ENCODE measurements at places on chromosomes 4 and X.

GRCh38 chr4:147003956-147004809 is 58.5 kb upstream of the TTC29 start:
- DNase-seq: no peak

GRCh38 chrX:13658602-13659001 is 5.7 kb downstream of the TCEANC start:
- no peak for DNase-seq

DNA sequence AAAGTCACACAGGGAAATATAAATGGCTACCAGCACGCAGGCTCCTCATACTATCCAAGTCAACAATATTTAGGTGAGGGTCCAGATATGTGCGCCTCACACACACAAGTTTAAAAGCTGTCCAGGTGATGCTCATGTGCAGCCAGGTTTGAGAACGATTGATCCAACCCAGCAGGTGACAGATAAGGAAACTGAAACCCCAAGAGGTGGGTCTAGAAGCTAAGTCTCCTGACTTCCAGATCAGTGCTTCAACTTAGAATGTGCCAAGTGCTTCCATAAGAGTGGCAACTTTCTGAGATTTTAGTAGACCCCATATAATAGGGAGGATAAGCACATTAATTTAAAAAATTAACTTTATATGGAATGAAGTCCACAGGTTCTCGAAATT is 54.4 kb upstream of the NAP1L5 start:
- DNase-seq: no peak

- DNase-seq: no peak
These were observed 671 bp downstream of the HPF1 start for GRCh38 chr4:169756971-169757574.

GRCh38 chr4:142238589-142238988 is 602.2 kb downstream of the IL15 start:
- DNase-seq: no peak

DNA sequence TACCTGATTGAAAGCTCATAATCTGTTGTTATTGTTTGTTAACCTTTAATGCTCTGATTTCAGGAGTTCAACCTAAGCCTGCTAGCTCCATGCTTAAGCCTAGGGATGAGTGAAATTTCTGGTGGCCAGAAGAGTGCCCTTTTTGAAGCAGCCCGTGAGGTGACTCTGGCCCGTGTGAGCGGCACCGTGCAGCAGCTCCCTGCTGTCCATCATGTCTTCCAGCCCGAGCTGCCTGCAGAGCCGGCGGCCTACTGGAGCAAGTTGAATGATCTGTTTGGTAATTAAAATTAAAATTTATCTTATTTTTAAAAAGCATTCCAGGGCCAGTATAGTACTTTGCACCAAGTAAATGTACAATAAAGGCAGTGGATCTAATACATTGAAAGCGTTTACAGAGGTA is 37.1 kb upstream of the MSANTD1 start:
- no peak for DNase-seq

GRCh38 chr4:173380987-173381386 is 10.2 kb downstream of the SAP30 start:
- DNase-seq: no peak

DNA sequence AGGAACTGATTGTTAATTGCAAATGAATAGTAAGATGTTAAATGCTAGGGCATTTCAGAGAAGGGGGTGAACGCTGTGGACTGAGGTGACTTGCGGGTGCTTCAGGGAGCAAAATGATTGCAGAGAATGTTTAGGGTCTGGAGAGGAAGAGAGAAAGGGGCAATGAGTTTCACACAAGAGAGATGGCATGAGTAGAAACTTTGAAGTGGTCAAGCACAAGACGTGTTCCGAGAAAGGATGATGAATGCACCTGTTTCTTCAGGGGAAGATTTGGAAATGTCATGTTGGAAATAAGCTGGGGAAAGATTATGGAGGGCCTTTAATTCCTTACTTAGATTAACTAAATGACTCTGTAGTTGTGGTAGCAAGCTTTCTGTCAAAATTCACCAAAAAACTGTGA is 43.4 kb downstream of the DTHD1 start:
- DNase-seq: no peak

DNA sequence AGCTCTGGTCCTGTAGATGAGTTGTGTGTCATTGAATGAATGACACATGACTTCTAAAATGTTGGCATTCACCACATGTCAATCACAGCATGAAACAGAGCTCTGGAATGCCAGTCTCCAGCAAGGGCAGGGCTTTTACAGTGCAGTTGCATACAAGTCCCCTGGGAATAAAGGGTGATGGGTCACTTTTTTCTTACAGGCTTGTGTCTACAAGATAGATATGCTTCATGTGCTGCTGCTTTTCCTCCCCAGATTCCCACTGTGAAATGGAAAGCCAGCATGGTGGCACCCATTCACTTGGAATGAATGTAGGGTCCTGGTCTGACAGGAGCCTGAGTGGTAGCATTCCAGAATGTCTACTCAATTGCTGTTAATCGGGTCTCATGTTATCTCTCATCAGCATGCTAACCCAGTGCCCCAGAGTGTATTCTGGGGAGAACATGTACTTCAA is 159.1 kb upstream of the KIT start:
- no peak for DNase-seq

GRCh38 chrX:149069899-149070298 is 435.2 kb downstream of the IDS start:
- no peak for DNase-seq

GRCh38 chrX:13305108-13305507 is 14.7 kb downstream of the ATXN3L start:
- no peak for DNase-seq

DNA sequence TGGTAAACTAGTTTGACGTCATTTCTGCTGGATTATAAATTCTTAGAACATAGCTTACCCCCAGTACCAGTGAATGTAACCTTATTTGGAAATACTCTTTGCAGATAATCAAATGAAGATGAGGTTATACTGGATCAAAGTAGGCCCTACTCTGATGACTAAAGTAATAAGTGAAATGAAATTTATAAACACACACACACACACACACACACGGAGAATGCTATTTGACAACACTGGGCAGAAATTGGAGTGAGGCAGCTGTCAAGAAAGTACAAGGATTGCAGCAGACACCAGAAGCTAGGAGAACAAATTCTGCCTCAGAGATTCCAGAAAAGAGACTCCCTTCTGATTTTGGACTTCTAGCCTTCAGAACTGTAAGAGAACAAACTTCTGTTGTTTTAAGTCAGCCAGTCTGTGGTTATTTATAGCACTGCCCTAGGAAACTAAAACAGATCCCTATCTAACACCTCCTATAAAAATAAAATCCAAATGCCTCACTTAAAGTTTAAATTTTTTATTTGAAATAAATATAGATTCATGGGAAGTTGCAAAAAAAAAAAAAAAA is 448.6 kb downstream of the PCDH18 start:
- no peak for DNase-seq

GRCh38 chr4:37659696-37660095 is 26.5 kb downstream of the RELL1 start:
- DNase-seq: no peak

GRCh38 chr4:109614466-109614865 is 54.4 kb downstream of the MCUB start:
- DNase-seq: no peak

GRCh38 chr4:68570122-68570507 is 6.0 kb downstream of the UGT2B17 start:
- no peak for DNase-seq

DNA sequence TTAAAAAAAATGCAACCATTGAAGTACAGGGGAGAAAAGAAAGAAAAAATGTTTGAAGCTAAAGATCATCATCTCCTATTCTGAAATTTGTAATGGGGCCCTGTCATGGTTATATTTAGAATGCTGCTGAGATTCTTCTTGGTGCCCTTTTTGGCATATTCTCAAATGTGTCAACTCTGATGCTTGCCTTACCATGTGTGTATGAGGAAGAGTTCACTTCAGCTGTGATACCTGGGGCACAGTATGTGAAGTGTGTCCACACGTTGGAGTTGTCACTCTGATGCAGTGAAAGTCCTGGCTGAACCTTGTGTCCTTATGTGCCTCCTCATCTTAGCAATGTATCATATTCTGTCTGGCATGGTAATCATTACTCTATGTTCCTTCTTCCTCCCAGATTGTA is 377.9 kb downstream of the RAPGEF2 start:
- DNase-seq: no peak

DNA sequence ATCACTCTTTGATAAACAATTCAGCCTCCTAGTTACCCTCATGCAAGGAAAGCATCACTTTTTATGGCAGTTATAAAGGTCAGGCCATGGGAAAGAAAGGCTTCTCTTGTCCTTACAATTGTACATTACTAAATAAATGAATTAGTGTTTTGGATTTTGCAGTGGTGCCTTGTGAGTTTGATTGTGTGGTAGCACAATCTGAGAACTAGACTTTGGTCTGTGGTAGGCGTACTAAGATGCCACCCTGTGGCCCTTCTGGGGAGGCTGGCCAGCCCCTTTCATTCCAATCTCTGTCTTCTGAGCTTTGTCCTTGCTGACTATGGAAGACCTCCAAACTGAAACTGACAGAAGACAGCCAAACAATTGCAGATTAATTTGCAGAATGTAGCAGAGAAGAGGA is 14.6 kb upstream of the HNRNPD start:
- no peak for DNase-seq

- no peak for DNase-seq
These were observed 17.0 kb upstream of the STX18 start for GRCh38 chr4:4558881-4559280.

DNA sequence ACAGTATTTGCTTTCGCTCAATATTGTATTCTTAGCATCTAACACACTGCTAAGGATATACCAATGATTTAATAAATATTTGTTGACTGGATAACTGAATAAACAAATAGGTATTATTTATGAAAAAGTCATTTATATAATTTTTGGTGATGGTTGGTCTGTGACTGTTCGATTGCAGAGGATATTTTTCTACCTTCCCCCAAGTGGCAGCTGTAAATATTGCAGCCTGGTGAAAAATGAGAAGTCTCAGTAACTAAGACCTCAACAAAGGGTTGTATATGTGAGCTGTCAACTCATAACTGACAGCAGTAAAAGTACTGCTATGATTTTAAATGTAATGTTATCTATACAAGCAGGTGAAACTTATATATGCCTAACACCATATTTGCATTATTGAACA is 36.0 kb downstream of the HTR2C start:
- DNase-seq: no peak

DNA sequence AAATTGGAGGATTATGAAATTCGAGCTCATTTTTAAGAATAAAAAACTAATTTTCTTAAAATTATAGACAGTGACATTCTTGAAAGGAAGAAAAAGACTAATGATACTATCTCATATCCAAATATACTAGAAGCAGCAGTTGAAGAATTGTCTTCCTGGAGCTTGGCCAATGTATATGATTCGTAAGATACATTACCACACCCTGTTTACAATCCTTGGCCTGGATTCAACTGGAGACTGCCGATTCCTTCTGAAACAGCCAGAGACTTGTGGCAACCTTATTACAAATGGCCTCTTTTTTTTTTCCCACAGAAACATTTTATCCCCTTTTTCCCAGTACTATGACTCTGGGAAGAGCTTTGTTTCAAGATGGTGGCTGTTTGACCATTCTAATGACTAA is 571.2 kb upstream of the FAT1 start:
- no peak for DNase-seq

DNA sequence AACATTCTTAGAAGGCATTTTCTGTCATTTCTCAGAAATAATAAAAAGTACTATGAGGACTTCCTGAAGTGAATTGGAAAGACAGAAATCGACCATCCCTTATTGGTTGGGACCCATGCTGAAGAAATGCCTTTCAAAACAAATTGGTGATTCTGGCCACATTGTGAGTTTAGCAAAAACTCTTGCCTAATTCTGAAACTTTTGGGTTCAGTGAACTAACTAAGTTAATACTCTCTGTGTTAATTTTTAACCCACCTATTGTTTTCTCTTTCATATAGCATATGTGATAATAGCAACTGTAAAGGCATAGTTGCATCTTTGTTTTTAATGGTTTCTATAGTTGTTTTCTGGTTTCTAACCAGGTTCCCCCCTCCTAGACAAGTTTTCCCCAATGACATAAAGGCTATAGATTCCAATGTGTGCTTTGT is 129.3 kb upstream of the FAT1 start:
- no peak for DNase-seq

DNA sequence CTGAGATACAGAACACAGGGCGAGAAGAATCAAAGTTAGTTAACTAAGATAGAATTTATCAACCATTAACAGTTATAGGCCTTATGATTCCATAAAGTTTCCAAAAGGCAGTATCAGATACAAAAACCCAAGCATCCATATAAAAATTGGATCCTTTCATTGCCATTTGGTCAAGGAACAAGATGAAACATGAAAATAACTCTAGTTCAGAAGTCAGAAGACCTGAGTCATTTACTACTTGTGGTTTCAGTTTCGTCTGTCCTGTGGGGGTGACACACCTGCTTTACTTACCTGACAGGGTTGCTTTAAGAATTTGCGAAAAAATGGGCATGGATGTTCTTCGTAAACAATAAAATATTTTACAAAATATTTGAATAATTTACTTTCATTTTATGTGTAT is 130.8 kb downstream of the ANAPC10 start:
- no peak for DNase-seq

Data from esophagus squamous epithelium (tissue), 5 donors.